ENCODE measurements at places on chromosomes 12 and 14.

- no peak for DNase-seq
Measured at GRCh38 chr12:94586589-94587259, 63.6 kb downstream of the TMCC3 start.

DNA sequence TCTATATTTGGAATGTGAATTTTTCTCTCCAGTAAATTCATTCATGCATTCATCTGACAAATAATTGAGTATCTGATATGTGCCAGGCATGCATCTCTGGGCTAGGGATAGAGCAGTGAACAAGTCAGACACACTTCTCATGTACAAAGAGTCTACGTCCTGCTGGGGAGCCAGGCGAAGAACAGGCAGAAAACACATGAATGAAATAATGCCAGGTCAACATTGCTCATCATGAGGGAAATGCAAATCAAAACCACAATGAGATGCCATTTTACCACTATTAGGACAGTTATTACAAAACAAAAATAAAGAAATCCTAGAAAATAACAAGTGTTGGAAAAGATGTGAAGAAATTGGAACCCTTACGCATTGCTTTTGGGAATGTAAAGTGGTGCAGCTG lies 90.3 kb downstream of the PAX9 start:
- DNase-seq, result no peak

DNA sequence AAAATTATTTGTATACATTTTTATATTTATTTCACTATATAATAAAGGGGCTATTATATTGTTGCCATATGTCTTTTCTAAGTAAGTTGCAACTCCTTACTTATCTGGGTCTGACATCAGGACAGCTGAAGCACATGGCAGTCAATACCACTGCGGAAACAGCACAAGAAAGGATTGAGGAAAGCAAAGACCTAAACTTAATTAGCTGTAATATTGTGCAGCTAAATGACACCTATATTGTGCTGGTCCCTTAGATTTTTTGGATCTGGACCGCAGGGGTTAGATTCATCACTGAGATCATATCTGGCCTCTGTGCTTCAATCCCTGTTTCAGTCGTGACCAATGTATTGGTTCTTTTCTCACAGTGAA lies 359.6 kb upstream of the DIO2 start:
- no peak for DNase-seq

- DNase-seq, result no peak
Measured at GRCh38 chr14:38526826-38527501, 271.1 kb upstream of the CLEC14A start.

GRCh38 chr14:32186248-32186647 lies 15.6 kb upstream of the RNU6-7 start:
- no peak for DNase-seq

GRCh38 chr14:20692116-20692751 lies 3.7 kb downstream of the ANG start:
- no peak for DNase-seq

DNA sequence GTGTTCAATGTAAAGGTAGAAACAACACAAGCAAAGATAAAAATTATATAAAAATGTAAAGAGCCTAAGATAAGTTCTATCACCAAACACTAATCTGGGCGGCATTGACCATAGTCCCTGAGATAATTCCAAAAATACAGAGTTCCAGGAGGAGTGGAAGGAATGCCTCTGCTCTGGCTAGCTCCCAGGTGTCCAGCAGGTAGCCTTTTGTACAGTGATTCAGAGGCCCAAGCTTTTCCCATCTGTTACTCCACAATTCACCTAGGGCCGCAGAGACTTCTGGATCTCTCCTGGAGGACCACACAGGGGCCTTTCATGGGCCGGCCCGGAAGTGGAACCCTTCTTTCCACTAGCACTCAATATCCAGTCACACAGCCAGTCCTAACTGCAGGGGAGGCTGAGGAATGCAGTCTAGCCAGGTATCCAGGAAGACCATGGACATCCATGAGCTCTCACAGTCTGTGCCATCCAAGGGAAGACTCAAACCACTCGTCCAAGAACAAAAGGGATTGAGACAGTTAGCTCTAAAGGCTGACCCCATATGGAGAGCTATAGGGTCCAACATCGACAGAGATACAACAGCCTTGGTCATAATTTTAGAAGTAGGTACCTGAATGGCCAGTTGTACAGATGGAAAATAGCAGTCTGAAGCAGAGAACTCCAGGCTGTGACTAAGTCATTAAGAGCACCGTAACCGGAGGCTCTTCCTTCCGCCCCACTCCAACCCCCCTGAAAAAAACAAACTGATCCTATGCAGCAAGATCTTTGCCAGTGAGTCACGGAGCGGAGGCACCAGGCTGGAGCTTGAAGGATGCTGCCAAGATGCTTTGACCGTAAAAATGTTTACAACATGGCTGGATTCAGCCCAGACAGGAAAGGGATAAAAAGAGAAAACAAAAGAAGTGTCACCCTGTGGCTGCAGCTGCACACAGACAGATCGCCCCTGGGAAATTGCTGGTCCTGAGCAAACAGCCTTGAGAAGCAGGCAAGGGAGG lies 204.8 kb downstream of the NUAK1 start:
- peak; percentile 50 for DNase-seq

- DNase-seq, result no peak
Measured at GRCh38 chr12:103441437-103442181, 54.2 kb downstream of the C12orf42 start.

DNA sequence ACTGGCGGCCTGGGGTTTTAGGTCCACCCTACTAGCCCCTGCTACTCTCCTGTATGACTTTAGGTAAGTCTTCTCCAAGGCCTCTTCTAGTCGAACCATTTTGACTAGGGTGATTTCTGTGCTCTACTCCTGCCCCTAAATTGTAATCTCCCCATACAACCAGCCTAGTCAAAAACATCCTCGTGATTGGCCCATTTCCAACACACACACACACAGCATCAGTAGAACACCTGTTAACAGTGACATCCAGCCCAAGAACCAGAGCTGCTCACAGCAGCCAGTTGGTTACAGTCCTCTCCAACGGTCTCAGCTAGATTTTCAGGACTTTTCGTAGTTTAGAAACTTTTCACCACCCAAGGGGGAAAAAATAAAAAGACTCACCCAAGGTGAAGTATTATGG lies 30.9 kb downstream of the NT5DC3 start:
- no peak for DNase-seq
